ENCODE measurements at places on chromosomes 6 and 20. TPM values are rescaled to one million over a fixed set of nuclear protein-coding genes. Genes with fewer than 3 reads are reported as not detected.

- no peak for DNase-seq
- no peaks in the 10 kb centered on the region for H3K27me3 ChIP-seq
- no peaks in the 10 kb centered on the region for H3K4me1 ChIP-seq
- no peak overlapping the region for H3K27ac ChIP-seq
These were observed 7.4 kb downstream of the TTPAL start for GRCh38 chr20:44483112-44483511.

DNA sequence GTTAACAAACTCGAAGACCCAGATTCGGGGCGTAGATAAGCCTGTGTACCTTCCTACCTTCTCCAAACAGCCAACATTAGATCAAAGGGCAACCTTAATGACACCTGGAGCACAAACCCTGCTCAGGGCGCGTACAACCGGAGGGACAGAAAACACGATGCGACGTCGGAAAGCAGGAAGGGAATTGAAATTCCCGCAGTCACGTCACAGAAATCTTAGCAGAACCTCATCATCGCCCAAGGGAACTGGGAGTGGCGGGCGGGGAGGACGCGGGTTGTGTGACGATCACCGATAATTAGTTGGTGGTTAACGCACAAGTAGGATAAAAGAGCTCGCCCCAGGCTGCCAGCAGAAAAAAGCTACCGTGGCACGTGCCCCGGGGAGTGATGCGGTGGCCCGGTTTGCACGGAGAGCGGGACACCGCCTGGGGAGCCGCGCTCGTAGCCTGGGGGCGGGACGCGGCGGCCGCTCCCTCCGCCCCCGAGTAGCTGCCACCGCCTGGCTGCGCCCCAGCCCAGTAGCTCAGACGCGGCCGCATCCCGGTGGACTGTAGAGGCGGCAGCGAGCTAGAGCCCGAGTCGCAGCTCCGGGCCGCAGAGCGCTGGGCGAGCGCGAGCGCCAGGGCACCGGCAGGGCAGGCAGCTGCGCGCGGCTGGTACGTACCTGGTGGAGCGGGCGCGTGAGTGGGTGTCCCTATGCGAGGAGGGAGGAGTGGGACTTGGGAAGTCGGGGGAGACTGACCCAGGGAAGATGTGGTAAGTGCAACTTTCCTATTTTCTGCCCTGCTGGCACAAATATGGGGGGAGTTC lies at the start of gene PKIB:
Gene PKIB, plus strand, starts transcription at position 525 of the 809 bp plus-strand sequence. CDS start 107,390 bp downstream, outside the sequence.
- peak within 1 kb of the TSS; percentile 81 for H3K4me3 ChIP-seq
- H3K4me1 ChIP-seq = no peaks in the 10 kb centered on the region
- H3K27me3 ChIP-seq = peaks cover 16% of the 10 kb centered on the region
- H3K36me3 ChIP-seq = no peaks in the 10 kb centered on the region

GRCh38 chr6:43052225-43052841 lies 1.3 kb downstream of the CUL7 start:
- peaks cover 14% of the 10 kb centered on the region for H3K36me3 ChIP-seq
- peak overlapping the region; percentile 91 for H3K4me3 ChIP-seq
- H3K27ac ChIP-seq = no peak overlapping the region
- no peak for DNase-seq
- no peaks in the 10 kb centered on the region for H3K27me3 ChIP-seq
- H3K4me1 ChIP-seq = peaks cover 2% of the 10 kb centered on the region

DNA sequence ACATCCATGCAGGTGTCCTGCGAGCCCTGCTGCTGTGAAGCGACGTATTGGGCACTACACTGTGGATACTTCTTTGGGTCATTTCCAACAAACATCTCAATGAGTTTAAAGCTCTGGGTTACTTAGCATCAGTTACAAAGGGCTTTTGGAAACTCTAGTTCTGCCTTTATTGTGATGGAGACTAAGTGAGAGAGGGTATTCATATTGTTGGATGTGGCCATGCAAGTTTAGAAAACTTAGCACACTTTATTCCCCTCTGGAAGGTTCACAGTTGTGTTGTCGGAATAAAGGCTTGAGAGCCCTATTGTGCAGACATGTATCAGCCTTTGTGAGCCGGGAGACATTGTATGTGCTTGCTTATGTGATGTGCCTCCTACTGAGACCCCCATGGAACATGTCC lies 22.1 kb downstream of the DUSP22 start:
- no peaks in the 10 kb centered on the region for H3K36me3 ChIP-seq
- no peaks in the 10 kb centered on the region for H3K27me3 ChIP-seq
- no peak for DNase-seq
- no peak overlapping the region for H3K4me3 ChIP-seq
- H3K27ac ChIP-seq = no peak overlapping the region
- H3K4me1 ChIP-seq = peaks cover 4% of the 10 kb centered on the region

DNA sequence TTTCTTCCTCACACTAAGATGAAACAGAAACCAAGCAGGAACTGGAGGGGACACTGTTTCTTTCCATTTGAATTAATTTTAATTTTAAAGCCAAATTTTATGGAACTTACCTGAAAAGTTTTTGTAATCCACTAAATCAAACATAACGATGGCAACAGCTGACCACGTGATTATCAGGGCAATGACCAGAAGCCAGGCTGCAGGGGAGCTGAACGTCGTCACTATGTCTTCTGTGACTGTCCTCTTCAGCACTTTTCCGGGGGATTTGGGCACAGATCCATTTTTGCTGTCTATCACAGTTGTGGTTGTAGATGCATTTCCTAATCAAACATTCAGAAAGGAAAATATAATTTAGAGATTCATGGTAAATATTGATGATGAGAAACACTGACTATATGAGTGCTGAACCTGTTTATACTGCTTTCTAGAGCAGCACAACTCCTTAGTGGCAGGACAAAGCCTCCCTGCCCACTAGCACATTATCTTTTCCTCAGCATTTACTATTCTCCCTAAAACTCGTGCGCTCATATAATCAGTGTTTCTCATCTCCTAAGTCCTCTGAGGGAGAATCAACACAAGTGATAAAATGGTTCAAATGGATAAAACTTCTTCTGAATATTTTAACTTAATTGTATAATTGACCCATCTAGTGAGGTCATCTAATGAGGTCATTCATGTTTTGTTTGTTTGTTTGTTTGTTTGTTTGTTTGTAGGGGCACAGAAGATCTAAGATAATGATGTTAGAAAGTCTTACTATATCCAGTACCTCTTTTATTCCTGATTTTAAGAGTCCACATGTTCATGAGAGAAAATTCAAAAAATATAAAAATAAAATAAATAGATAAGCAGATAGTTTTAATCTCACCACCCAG lies 65.7 kb downstream of the TRDN start:
- H3K36me3 ChIP-seq = no peaks in the 10 kb centered on the region
- H3K27me3 ChIP-seq = no peaks in the 10 kb centered on the region
- H3K4me1 ChIP-seq = no peaks in the 10 kb centered on the region
- H3K27ac ChIP-seq = no peak overlapping the region
- H3K4me3 ChIP-seq = no peak overlapping the region

The MUC21 gene
- total RNA-seq = not detected

The EBF4 gene
- total RNA-seq = 1.6 TPM
